ENCODE measurements at places on chromosomes 4 and X.

- DNase-seq, result no peak
- H3K4me1 ChIP-seq, result no peaks in the 10 kb centered on the region
- H3K27me3 ChIP-seq, result no peaks in the 10 kb centered on the region
- no peak overlapping the region for H3K4me3 ChIP-seq
Measured at GRCh38 chrX:9438933-9439494, 25.8 kb upstream of the TBL1X start.

- H3K27ac ChIP-seq, result no peak overlapping the region
- no peak overlapping the region for H3K4me3 ChIP-seq
- no peaks in the 10 kb centered on the region for H3K4me1 ChIP-seq
- H3K27me3 ChIP-seq, result no peaks in the 10 kb centered on the region
- DNase-seq, result no peak
Measured at GRCh38 chr4:16826406-16826910, 72.0 kb downstream of the LDB2 start.

DNA sequence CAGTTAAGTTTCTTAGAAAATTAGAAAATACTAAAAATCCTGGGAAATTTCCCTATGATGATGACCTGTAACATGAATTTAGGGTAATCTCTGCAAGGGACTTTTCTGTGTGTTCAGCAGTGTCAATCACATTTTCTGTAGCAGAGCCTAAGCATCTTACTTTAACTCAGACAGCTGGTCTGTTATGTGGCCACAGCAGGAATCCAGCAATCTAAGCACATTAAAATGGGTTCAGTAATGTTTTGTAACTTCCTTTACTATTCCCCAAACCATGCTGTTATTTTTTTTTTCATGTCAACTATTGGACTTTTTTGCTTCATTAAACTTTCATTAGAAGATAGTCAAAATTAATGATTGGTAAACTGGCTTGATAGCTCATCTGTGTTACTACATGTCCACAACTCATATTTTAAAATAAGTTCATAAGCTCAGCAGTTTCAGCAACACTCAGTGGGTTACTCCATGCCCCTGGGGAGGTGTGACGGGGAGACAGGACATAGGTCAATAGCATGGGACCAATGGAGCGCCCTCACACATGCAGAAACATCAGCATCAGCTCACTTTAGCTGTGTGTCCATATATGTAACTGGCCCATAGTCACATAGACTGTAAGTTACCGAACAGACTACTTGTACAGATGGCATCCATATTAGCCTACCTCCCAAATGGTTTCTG is 168.0 kb upstream of the PACRGL start:
- H3K27ac ChIP-seq, result no peak overlapping the region
- H3K36me3 ChIP-seq, result no peaks in the 10 kb centered on the region
- DNase-seq, result no peak

- no peaks in the 10 kb centered on the region for H3K36me3 ChIP-seq
- no peaks in the 10 kb centered on the region for H3K4me1 ChIP-seq
- DNase-seq, result no peak
- no peak overlapping the region for H3K27ac ChIP-seq
Measured at GRCh38 chr4:162229670-162230069, 65.9 kb upstream of the FSTL5 start.

DNA sequence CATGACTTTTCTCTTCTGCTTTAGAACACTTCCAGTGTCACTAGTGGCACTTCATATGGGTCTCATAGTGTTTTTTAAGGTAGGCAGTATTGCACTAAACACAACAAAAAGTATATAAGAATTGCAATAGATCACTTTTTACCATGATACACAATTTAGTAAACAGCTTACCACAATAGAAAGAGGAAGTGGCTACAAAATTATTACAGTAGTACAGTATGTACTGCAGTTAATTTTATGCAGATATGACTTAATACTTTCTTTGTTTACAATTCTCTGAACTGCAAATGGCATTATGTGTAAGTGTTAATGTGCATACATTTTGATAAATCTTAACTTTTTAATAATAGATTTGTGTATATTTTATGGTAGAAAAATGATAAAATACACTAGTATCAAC is 157.3 kb downstream of the RRAGB start:
- H3K4me3 ChIP-seq, result no peak overlapping the region
- H3K4me1 ChIP-seq, result no peaks in the 10 kb centered on the region
- H3K36me3 ChIP-seq, result no peaks in the 10 kb centered on the region
- no peak for DNase-seq
- no peaks in the 10 kb centered on the region for H3K27me3 ChIP-seq

DNA sequence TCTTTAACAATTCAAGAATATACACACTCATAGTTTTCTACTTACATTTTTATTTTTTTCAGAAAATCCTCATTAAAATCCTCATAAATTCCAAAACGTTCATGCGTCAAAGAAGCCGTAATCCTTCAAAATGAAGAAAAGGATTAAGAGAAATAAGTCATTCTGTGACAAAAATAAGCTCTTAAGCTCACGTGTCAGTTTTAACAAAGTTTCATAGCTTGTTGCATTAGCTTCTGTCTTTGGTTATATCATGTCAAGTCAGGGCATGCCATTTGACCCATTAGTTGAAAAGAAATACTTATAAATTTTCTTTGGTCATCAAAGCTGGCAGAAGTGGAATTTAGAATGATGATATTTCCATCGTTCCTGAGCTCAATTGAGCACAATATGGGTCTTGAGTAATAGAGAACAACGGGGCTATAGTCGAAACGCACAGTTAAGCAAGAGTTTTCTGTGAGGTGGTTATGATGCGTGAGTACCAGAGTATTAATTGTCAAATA is 185.2 kb upstream of the CTSO start:
- no peaks in the 10 kb centered on the region for H3K36me3 ChIP-seq
- H3K27me3 ChIP-seq, result no peaks in the 10 kb centered on the region
- no peaks in the 10 kb centered on the region for H3K4me1 ChIP-seq
- DNase-seq, result no peak
- H3K4me3 ChIP-seq, result no peak overlapping the region

- no peak overlapping the region for H3K27ac ChIP-seq
- no peak for DNase-seq
- no peaks in the 10 kb centered on the region for H3K4me1 ChIP-seq
- H3K27me3 ChIP-seq, result no peaks in the 10 kb centered on the region
Measured at GRCh38 chr4:40594261-40595178, 35.1 kb downstream of the RBM47 start.

GRCh38 chrX:128698573-128699181 is 646.5 kb upstream of the ACTRT1 start:
- DNase-seq, result no peak
- H3K27me3 ChIP-seq, result no peaks in the 10 kb centered on the region
- no peak overlapping the region for H3K4me3 ChIP-seq
- no peaks in the 10 kb centered on the region for H3K4me1 ChIP-seq

GRCh38 chr4:157057218-157057617 is 18.7 kb upstream of the GLRB start:
- no peaks in the 10 kb centered on the region for H3K4me1 ChIP-seq
- no peak overlapping the region for H3K4me3 ChIP-seq
- no peaks in the 10 kb centered on the region for H3K27me3 ChIP-seq
- no peak for DNase-seq
- H3K27ac ChIP-seq, result no peak overlapping the region

DNA sequence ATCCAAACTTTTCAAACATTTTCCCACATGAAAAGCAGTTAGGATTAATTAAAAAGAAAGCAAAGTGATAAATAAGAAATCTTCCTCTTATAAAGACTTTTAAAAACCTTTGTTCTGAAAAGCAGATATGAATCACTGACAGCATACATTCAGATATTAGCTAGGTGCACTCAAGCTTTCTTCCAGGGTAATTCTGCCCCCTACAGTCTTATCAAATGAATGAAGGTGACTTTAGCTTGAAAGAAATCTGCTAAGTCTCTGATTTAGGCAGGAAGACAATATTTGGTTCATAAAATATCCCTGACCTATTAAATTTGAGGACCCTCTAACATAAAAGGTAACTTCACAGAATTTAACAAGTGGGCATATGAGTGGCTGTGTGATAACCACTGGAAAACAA is 209.1 kb upstream of the FAM47A start:
- no peaks in the 10 kb centered on the region for H3K27me3 ChIP-seq
- DNase-seq, result no peak
- no peak overlapping the region for H3K4me3 ChIP-seq
- no peak overlapping the region for H3K27ac ChIP-seq
- no peaks in the 10 kb centered on the region for H3K36me3 ChIP-seq
- H3K4me1 ChIP-seq, result no peaks in the 10 kb centered on the region

DNA sequence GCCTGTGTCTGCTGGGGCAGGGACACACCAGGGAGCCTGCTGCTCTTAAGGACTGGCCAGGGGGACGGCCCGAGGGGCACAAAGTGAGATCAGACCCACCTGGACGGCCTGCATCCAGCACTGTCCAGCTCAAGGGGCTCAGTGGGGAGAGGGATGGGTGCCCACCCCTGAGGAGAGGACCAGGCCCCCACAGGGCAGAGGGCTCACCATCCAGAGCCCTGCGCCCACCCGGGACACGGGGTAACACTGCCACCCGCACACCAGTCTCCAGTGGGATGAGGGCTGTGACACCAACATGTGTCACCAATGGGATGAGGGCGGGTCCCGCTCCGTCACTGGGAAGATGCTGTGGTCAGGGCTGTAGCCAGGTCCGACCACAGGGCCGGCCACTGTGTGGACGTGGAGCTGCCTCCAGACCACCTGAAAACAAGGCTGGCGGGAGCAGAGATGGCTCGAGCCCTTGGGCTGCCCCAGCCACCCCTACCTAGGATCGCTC is 13.2 kb downstream of the DGKQ start:
- no peaks in the 10 kb centered on the region for H3K36me3 ChIP-seq
- H3K27me3 ChIP-seq, result no peaks in the 10 kb centered on the region
- no peak overlapping the region for H3K4me3 ChIP-seq
- H3K27ac ChIP-seq, result no peak overlapping the region

DNA sequence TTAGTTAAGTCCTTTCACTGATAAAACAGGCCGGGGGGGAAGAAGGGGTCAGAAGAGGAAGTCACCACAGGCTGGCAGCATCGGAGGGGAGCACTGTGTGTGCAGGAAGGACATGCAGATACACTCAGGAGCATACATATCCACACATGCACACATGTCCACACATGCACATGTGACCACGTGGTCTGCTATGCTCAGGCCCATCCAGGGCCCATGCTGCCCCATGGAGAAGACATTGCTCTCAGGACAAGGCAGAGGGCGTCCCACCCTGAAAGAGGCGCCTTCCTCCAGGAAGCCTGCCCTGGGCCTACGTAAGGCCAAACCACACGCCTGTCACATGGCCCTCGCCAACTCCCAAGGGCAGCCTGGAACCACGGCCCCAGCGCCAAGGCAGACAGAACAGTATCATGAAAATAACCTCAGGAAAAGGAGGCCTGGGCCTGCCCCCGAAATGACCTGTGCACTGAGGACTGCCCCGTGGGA is 15.8 kb downstream of the WDR1 start:
- no peak overlapping the region for H3K4me3 ChIP-seq
- no peak for DNase-seq
- no peak overlapping the region for H3K27ac ChIP-seq
- H3K27me3 ChIP-seq, result no peaks in the 10 kb centered on the region
- H3K4me1 ChIP-seq, result peaks cover 17% of the 10 kb centered on the region
- H3K36me3 ChIP-seq, result peaks cover 75% of the 10 kb centered on the region

GRCh38 chr4:54096295-54096962 is 3.5 kb upstream of the GSX2 start:
- peaks cover 21% of the 10 kb centered on the region for H3K27me3 ChIP-seq
- peaks cover 5% of the 10 kb centered on the region for H3K4me1 ChIP-seq
- H3K27ac ChIP-seq, result no peak overlapping the region
- no peaks in the 10 kb centered on the region for H3K36me3 ChIP-seq
- no peak overlapping the region for H3K4me3 ChIP-seq

GRCh38 chr4:9996319-9997110 is 24.8 kb downstream of the SLC2A9 start:
- H3K4me1 ChIP-seq, result peaks cover 32% of the 10 kb centered on the region
- H3K27me3 ChIP-seq, result no peaks in the 10 kb centered on the region
- no peak overlapping the region for H3K4me3 ChIP-seq
- no peaks in the 10 kb centered on the region for H3K36me3 ChIP-seq
- no peak for DNase-seq

DNA sequence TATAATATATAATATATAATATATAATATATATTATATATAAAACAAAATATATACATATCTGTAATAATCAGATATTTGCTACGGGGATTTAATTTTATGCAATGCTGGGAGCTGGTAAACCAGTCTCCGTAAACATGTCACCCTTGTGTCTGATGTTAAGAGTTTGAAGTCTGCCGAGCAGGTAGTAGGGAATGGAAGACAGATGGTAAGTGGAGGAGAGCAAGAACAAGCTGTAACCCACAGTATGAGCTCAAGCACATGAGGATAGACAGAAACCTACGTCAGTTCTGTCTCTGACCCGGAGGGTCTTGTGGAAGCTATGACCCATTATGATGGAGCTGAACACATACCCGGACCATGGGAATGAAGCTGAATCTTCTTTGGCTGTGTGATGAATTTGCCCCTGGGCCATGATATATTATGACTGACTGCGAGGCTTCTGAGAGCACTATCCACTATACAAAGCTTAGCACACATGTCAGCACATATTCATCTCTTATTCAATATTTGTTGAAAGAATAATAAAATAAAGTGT is 46.2 kb downstream of the TIGD2 start:
- no peak overlapping the region for H3K27ac ChIP-seq
- no peaks in the 10 kb centered on the region for H3K4me1 ChIP-seq
- no peak for DNase-seq
- no peaks in the 10 kb centered on the region for H3K36me3 ChIP-seq
- no peak overlapping the region for H3K4me3 ChIP-seq

GRCh38 chr4:5773271-5773555 is 62.2 kb downstream of the EVC start:
- 0 out of 2 replicates have a peak, but pooled peaks cover 6% of the 10 kb centered on the region for H3K4me1 ChIP-seq
- no peaks in the 10 kb centered on the region for H3K36me3 ChIP-seq
- no peak overlapping the region for H3K27ac ChIP-seq
- no peak overlapping the region for H3K4me3 ChIP-seq
- DNase-seq, result no peak

GRCh38 chr4:70749313-70749712 is 27.5 kb downstream of the RUFY3 start:
- DNase-seq, result no peak
- H3K27me3 ChIP-seq, result no peaks in the 10 kb centered on the region
- H3K27ac ChIP-seq, result no peak overlapping the region
- peaks cover 29% of the 10 kb centered on the region for H3K4me1 ChIP-seq

DNA sequence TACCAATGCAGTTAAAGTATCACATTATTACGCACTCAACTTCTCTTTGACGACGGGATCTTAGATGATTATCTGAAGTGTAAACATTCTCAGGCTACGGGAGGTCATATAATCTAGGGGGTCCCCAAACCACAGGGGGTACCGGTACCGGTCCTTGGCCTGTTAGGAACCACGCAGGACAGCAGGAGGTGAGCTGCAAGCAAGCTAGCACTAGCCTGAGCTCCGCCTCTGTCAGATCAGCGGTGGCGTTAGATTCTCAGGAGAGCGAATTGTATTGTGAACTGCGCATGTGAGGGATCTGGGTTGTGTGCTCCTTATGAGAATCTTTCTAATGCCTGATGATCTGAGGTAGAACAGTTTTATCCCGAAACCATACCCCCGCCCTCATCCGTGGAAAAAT is 20.6 kb upstream of the PRR27 start:
- H3K36me3 ChIP-seq, result no peaks in the 10 kb centered on the region
- no peaks in the 10 kb centered on the region for H3K27me3 ChIP-seq
- H3K4me3 ChIP-seq, result no peak overlapping the region

All from GM12878 (cell line).